ENCODE measurements at places on chromosomes 1 and 21. TPM values are rescaled to one million over a fixed set of nuclear protein-coding genes. Genes with fewer than 3 reads are reported as not detected.

The SLC19A2 gene
- total RNA-seq = 5.6 TPM

The FAM177B gene
- not detected for total RNA-seq

The PROK1 gene
- not detected for total RNA-seq

The FCER1A gene
- not detected for total RNA-seq

The KCNK2 gene
- total RNA-seq = 0.38 TPM

The HNRNPCL2 gene
- total RNA-seq = not detected

The AMY1B gene
- not detected for total RNA-seq

The TGFBR3 gene
- 18.1 TPM for total RNA-seq

The ADAM30 gene
- total RNA-seq = not detected

The C8B gene
- total RNA-seq = not detected

The KRTAP10-1 gene
- total RNA-seq = not detected

The HENMT1 gene
- total RNA-seq = 1.1 TPM

The TSSK3 gene
- 0.98 TPM for total RNA-seq

The AMPD1 gene
- not detected for total RNA-seq

The ANGEL2 gene
- total RNA-seq = 39.2 TPM

The HES5 gene
- total RNA-seq = not detected

The BEND5 gene
- total RNA-seq = 0.65 TPM

The ACTA1 gene
- not detected for total RNA-seq

The WNT2B gene
- total RNA-seq = 2.3 TPM

The USP16 gene
- total RNA-seq = 36.1 TPM

The LRRC8C gene
- total RNA-seq = 38.9 TPM

The PADI3 gene
- not detected for total RNA-seq

The PAFAH2 gene
- 5.6 TPM for total RNA-seq

The S100A7A gene
- total RNA-seq = not detected

The RYR2 gene
- total RNA-seq = 0.10 TPM

The KANK4 gene
- not detected for total RNA-seq

The TMEM51 gene
- total RNA-seq = 12.4 TPM

The KCNK1 gene
- total RNA-seq = not detected

The CRP gene
- not detected for total RNA-seq

The NBPF20 gene
- 2.9 TPM for total RNA-seq

The GPATCH3 gene
- 6.5 TPM for total RNA-seq

The SLAMF1 gene
- total RNA-seq = not detected

The TSPEAR gene
- total RNA-seq = not detected

The PDZK1 gene
- total RNA-seq = 0.33 TPM

The TGFB2 gene
- 2.3 TPM for total RNA-seq

The TTC39A gene
- total RNA-seq = 2.3 TPM

The OR2T35 gene
- not detected for total RNA-seq

The ADORA1 gene
- total RNA-seq = not detected

The PADI2 gene
- not detected for total RNA-seq

The SPRR5 gene
- not detected for total RNA-seq

The KLHL12 gene
- total RNA-seq = 24.5 TPM

The CA6 gene
- not detected for total RNA-seq

The TTC34 gene
- 0.10 TPM for total RNA-seq

The IVL gene
- total RNA-seq = not detected

The SPRR3 gene
- total RNA-seq = not detected

The OLIG2 gene
- not detected for total RNA-seq

The NECTIN4 gene
- total RNA-seq = 0.65 TPM

The SMIM1 gene
- total RNA-seq = 2.3 TPM

The KCNJ15 gene
- total RNA-seq = 0.33 TPM

The TNFRSF8 gene
- 0.19 TPM for total RNA-seq

The PCAT6 gene
- not detected for total RNA-seq

The ACOT11 gene
- 3.6 TPM for total RNA-seq

The LRRC38 gene
- not detected for total RNA-seq
